LHCN-M2 (cell line): ENCODE measurements at places on chromosomes 3 and 15. TPM values are rescaled to one million over a fixed set of nuclear protein-coding genes. Genes with fewer than 3 reads are reported as not detected.

- DNase-seq: no peak
Measured at GRCh38 chr15:72358121-72358520, 17.7 kb downstream of the HEXA start.

DNA sequence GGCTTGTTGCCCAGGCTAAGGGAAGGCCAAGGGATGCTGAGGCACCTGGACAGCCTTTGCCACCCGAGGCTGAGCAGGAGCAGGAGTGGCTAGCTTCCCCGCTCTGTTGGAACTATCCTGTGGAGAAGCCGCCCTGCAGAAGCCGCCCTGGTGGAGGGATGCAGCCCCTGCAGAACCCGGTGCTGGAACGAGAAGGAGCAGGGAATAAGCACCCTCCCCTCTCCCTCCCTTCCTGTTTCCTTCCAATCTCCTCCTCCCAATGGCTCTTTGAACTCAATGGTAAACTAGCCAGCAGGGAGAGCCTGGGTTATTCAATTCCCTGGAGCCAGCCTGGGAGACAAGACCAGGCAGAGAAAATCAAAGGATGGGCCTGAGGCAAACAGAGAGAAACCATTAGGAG lies 11.8 kb upstream of the HRG start:
- DNase-seq: no peak

- peak; percentile 89 for DNase-seq
Measured at GRCh38 chr3:45479621-45480035, 91.3 kb downstream of the LARS2 start.

GRCh38 chr3:140122183-140122582 lies 187.2 kb downstream of the CLSTN2 start:
- DNase-seq: no peak

DNA sequence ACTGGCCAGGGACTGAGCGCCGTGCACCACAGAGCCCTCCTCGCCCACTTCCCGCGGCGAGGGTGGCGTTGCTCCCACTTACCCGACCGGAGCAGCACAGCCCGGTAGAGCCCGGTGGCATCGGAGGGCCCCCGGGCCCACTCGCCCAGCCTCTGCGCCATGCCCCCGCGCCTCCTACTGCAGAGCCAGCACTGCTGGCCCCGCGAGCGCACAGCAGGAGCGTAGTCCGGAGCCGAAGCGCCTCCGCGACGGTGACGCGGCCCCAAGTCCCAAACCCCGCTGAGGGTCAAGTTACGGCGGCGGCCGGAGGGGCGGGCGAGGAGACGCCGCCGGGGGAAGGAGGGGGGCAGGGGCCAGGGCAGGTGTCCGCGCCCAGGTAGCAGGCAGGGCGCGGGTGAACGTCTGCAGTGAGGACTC lies 9.6 kb upstream of the FAM107A start:
- DNase-seq: no peak

GRCh38 chr3:61730577-61731231 lies 169.3 kb downstream of the PTPRG start:
- no peak for DNase-seq

GRCh38 chr3:64360280-64360679 lies 135.0 kb upstream of the PRICKLE2 start:
- no peak for DNase-seq

GRCh38 chr15:42503825-42504224 lies 8.4 kb downstream of the SNAP23 start:
- no peak for DNase-seq

GRCh38 chr3:190586631-190587011 lies 72.7 kb downstream of the IL1RAP start:
- peak; percentile 78 for DNase-seq

DNA sequence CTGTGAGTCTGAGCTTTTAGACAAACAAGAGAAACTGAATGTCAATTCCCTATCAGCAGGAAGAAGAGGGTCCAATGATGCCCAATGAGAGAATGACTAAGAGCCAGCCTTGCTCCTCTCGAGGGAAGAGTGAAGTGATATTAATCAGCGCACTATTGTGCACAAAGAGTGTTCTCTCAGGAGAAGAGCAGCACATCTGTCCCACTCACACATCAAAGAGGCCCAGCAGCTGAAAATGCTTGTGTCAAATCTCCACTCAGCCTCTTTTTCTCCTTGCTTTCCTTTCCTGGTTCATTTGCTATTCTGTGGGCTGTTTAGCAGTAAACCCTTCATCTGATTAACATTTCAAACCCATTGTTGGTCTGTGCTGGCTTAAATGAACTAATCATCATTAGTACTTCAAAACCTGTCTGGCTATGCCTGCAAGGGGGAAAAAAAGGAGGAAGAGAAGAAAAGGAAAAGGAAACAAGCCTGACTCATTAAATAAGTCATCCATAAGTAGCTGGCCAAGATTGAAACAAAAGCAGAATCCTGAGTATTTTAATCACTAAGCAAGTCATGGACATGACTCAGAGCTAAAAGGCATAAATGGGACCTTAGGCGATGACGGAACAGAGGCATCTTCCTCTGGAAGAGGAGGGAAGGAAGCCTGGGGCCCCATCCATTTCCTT lies 912.7 kb downstream of the TUSC7 start:
- peak; percentile 85 for DNase-seq

DNA sequence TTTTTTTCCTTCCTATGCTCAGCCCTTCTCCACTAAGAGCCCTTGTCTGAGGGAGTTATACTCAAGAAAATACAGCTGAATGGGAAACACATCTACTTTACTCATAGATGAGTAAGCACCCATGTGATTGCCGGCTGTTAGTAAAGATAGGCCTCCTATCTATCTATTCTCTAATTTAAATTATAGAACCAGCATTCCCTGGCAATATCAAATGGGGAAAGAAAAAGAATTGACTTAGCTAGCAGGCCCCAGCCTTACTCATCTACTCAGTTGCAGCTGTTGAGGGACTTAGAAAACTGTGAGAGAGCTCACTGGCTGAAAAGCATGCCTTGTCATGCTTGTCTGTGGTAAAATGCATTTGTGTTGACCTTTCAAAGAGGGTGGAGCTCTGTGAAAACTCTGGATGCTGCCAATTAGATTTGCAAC lies 116.9 kb upstream of the LRRFIP2 start:
- peak; percentile 96 for DNase-seq

DNA sequence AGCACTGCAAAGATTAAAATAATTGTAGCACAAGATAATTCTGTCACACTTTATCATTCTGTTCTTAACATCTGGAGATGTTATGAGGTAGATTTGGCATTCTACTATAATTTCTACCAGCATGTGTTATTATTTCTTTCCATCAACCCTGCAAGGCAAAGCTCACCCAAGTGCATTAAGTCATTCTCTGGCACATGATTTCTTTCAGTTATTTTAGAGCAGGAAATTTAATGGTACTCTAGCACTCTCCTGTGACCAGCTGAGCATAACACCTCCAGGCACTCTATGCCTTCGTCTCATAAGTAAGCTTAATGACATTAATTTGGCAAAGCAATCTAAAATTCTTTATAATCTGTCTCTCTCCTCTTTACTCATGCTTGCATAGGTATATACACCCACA lies 300.2 kb upstream of the GPR149 start:
- no peak for DNase-seq

GRCh38 chr15:99961011-99961441 lies 227.8 kb upstream of the LYSMD4 start:
- DNase-seq: peak; percentile 21

- no peak for DNase-seq
Measured at GRCh38 chr3:141942006-141942405, 65.6 kb downstream of the ATP1B3 start.

DNA sequence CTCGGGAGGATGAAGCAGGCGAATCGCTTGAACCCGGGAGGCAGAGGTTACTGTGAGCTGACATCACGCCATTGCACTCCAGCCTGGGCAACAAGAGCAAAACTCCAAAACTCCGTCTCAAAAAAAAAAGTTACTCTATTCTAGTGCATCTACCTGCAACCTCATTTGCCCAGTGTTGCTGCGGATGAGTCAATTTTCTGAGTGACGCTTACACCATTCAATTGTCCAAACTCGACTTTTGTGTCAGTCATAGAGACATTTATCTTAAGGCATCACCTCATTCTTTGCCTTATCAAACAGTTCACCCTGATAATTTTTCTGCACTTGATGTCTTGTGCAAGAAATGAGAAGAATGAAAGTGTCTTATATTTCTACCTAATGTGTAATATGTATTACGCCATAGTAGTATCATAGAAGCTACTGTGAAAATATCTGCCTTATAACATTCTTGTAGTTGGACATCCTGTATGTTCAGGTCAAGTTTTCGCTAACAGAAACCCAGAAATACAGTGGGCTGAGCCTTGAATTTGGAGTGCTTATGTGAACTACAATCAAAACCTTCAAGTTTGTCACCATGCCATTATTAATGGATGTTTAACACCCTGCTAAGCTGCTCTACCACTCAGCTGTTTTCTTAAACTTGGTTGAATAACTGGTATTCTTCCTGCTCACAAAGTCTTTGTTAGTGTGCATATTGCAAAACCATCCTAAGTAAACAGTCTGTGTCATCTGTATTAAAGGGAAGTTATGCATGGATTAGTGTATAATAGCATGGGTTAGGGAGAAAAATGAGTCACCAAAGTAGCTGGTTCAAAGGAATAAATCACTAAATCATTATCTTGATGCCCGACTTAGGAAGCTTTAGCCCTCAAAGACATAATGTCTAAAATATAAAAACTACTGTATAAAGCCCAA lies 531.0 kb upstream of the NR2F2 start:
- DNase-seq: peak; percentile 92

GRCh38 chr3:54042259-54042823 lies 80.0 kb upstream of the CACNA2D3 start:
- no peak for DNase-seq

GRCh38 chr3:197168063-197168462 lies 130.3 kb downstream of the DLG1 start:
- no peak for DNase-seq

DNA sequence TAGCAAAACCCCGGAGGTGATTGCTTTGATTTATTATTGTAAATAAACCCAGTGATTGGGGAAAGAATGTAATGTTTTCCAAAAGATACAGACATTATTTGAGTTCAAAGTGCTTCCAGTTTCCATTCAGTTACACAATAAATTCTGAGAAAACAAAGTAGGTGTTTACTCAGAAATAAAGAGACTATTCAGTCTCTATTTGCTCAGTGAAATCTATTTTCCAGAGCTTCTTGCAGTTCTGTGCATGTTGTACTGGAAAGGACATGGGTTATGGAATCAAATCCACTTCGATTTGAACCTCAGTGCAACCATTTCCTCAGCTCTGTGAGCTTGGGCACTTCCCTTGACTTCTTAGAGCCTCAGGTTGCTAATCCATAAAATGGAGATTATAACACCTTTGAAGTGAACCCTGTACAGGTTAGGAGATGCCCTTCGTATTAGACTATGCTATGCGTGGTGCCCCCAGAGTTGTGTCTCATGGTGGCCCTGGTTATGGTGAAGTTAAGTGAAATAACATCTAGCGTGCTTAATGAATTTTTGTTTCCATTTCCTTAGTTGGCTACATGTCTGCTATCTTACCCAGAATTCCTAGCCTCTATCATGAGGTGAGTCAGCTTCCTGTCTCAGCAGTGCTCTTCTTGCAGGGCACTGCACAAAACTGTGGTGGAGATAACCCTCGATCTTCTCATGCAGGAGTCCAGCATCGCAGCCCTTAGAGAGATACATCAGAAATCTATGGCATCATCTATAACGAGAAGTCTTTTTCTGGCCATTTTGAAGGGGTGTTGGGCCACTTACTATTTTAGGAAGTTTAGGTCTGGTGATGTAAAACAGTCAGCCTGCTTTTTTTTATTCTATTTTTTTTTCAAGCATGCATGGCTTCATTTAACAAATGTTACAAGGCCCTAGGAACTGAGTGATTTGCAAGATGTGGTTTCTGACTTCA lies 97.7 kb downstream of the RPL39L start:
- DNase-seq: no peak

DNA sequence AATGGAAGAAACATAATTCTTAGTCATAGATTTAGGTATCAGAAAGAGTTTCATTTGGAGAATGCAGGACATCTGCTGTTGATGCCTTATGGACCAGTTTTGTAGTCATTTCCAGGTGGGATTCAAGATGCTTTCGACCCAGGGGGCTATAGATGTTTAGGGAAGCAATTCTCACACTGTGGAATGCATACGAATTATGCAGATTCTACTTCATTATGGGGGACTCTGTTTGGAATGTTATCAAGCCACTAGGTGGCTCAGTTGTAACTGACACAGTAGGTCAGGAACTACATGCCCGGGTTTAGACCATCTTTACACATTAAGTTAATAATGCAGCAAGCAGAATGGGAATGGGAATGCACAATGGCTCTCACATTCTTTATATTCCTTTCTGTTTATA lies 1359.8 kb downstream of the ZPLD1 start:
- DNase-seq: no peak

DNA sequence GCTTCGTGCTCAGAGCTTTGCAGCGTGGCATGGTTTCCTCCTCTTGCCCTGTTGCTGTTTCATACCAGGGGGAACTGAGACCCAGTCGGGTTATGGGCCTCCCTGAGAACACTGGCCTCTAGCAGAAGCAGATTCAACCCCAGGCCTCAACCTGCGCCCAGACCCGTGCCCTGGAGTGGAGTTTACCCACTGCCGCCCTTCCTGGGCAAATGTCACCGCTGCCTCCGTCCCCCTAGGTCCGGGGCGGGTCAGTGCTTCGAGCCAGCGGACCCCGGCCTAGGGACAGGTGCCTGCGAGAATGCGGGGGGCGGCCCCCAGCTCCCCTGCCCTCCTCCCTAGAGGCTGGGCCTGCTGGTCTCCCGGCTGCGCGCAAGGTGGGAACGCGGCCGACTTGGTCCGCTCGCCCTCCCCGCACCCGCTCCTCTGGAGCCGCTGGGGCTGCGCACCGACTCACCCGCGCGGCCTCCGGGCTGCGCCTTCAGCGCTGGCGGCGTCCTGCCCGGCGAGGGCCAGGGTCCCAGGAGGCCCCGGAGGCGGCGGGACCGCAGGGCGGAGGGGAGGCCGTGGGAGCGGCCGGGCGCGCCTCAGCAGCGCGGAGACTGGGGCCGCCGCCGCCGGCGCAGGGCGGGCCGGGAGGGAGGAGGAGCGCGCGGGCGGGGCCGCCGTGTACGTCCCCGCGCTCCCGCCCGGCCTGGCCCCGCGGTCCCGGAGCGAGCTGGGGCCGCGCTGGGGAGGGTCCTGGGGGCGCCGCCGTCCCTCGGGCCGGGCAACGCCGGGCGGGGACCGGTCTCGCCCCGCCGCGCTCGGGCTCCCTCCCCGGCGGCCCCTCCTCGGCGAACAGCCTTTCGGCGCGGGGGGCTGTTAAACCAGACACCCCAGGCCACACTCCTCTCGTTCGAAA lies at the start of gene PIGZ:
PIGZ (minus strand) TSS at position 601 of the 901 bp plus-strand sequence. CDS start 16,802 bp downstream, outside the sequence.
- DNase-seq: peak; percentile 10

GNAT1 gene
- not detected in 2 replicates for total RNA-seq

RTP1 gene
- not detected in 2 replicates for total RNA-seq

MRAS gene
- 40.8 and 58.8 TPM in 2 replicates for total RNA-seq

BFSP2 gene
- total RNA-seq: not detected in 2 replicates

WDR72 gene
- total RNA-seq: not detected in 2 replicates

TMC3 gene
- not detected in 2 replicates for total RNA-seq

SNURF gene
- 5.4 and 7.5 TPM in 2 replicates for total RNA-seq

A4GNT gene
- total RNA-seq: not detected in 2 replicates

PLA1A gene
- 0.13 TPM in 1 of 2 replicates, not detected in the other for total RNA-seq

GOLGA8G gene
- under 0.01 and 0.11 TPM in 2 replicates for total RNA-seq
